ENCODE measurements at places on chromosomes 5 and 9.

GRCh38 chr9:127196826-127197145 lies 67.8 kb upstream of the GARNL3 start:
- DNase-seq, result no peak

- no peak for DNase-seq
Observed at GRCh38 chr9:4921449-4921848, 63.6 kb upstream of the JAK2 start.

GRCh38 chr5:98954392-98955028 lies 25.7 kb upstream of the CHD1 start:
- no peak for DNase-seq

DNA sequence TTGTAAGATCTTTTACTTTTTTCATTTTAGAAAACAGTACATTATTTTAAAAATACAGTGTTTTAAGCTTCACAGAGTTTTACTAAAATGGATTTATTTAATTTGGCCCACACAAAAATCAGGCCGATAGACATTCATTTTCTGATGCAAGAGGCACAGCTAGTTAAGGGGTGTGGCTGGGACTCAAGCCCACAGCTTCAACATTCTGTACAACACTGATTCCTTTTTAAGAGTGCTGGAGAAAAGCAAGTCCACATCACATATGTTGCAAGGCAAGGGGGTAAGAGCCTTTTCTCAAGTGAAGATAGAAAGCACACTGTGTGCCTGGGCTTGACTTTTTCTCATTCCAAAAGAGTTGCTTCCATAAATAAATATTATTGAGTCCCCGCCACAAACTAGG lies 195.9 kb downstream of the RFK start:
- DNase-seq, result peak; percentile 42

GRCh38 chr9:4559261-4560182 lies 69.3 kb downstream of the SLC1A1 start:
- DNase-seq, result no peak

GRCh38 chr9:99762470-99762869 lies 59.2 kb upstream of the NR4A3 start:
- DNase-seq, result peak; percentile 9
